ENCODE measurements at places on chromosomes 7 and 10.

DNA sequence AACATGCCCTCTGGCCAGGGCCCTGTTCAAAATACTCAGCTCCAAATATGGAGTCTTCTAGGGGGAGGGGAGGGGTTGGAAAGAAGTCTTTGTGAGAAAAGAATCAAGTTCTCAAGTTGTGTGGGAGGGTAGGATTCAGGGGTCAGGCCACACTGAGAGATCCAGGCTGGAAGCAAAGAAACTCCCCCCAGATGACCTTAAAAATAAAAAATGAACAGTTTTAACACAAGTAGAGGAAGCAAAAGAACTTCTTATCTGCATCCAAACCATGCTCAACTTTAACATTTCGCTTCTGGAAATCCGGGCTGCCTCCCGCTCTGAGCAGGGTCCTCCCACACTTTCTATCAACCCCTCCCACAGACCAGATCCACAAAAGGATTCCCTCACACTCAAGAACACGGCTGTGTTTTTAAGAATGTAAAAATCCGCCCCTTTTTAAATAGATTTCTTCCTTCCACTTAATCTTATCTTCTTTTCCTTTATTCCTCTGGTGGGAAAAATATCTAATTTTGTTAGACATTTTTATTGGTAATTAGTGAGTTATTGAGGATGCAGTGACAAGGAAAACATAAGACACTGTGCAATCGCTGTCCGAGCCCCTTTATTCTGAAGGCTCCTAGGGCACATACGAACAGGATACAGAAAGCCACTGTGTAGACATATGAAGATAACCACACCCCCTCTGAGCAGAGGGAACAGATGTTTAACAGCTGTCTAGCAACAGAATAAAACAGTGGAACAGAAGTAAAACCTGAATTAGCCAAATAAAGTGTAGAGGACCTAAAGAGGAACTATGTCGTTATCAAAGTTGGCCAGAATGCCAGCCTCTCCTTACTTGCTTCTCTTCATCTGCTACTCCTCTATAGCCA, 43.8 kb downstream of the CYTH3 start:
- no peak for DNase-seq

GRCh38 chr10:120503689-120504088, 46.7 kb downstream of the PLPP4 start:
- DNase-seq: no peak

GRCh38 chr7:37920849-37921805, 687 bp downstream of the EPDR1 start:
- peak; percentile 85 for DNase-seq

- DNase-seq: no peak
Observed at GRCh38 chr10:32618482-32618881, 172.5 kb downstream of the CCDC7 start.

GRCh38 chr7:140607441-140607989, 33.1 kb downstream of the DENND2A start:
- DNase-seq: peak; percentile 96

GRCh38 chr10:7789390-7789789, 1.4 kb downstream of the ATP5F1C start:
- DNase-seq: no peak

DNA sequence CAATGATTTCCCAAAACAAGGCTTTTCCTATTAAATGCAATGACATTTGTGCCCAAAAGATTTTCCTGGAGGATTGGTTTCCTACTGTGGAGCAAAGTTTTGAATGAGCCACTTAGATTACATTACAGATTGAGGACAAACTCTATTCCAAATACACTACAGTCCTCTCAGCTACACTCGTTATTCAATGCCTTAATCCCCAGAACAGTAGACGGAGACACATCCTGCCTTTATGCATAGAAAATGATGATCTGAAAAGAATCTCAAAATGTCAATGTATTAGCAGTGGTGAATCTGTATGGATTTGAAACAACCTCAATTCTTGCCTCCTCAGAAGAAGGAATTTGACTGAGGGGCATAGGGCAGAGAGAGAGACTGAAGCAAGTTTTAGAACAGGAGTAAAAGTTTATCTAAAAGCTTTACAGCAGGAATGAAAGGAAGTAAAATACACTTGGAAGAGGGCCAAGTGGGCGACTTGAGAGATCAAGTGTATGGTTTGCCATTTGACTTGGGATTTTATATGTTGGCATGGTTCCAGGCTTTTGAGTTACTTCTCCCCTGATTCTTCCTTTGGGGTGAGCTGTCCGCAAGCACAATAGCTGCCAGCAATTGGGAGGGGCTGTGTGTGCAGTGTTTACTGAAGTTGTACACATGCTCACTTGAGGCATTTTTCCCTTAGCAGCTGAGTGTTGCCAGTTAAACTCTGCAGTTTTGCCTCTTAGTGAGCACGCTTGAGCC, 891.9 kb upstream of the MBL2 start:
- DNase-seq: no peak

DNA sequence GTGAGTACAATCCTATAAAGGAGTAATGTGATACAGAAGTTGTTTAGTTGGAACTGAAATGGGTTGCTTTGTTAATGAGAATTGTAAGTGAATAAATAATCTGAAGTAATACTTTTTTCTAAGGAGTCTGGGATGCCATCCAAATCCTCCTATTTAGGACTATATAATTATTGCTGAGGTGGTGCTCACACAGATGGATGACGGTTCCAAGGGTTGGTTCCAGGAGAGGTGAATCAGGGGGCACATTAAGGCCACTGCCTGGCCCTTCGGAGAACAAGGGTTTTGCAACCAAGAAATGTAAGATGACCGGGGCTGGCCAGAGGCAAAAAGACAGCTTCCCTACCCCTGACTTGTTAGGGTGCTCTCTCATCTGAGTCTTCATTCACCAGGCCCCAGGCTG, 352.7 kb downstream of the PHTF2 start:
- DNase-seq: no peak

DNA sequence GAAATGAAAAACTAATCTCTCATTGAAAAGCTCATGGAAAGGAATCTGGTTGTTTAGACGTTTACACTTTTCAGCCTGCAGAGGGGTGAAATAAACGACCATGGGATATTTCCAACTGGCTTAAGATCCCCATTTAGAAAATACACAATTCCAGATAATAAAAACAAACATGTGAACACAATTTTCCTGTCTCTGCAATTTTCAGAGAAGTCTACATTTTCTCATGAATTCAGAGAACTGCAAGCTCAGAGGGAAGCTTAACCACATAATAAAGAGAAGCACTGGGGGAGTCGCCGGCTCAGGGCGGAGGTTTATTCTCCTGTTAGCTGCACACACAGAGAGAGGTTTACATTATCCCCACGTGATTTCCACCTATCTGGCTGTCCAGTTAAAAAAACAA, 215.2 kb downstream of the FANK1 start:
- no peak for DNase-seq

- no peak for DNase-seq
Observed at GRCh38 chr10:124723826-124724225, 20.4 kb downstream of the FAM53B start.

DNA sequence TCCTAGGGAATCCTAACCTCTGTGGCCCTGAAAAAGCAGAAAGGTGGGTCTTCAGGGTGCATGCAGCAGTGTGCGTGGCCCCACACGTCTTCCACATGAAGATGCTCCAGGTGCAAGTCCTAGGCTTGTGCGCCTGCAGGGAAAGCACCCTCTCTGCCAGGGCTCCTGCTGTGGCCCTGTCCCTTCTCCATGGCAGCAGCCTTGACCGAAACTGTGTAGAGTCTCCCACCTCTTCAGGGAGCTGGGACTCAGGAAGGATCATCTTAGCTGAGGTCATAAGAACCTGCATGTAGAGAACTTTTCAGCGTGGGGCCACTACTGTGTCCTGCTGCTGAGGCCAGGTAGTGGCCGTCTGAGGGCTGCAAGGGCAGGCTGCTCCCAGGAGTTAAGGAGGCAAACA, 6.3 kb upstream of the CSGALNACT2 start:
- no peak for DNase-seq

DNA sequence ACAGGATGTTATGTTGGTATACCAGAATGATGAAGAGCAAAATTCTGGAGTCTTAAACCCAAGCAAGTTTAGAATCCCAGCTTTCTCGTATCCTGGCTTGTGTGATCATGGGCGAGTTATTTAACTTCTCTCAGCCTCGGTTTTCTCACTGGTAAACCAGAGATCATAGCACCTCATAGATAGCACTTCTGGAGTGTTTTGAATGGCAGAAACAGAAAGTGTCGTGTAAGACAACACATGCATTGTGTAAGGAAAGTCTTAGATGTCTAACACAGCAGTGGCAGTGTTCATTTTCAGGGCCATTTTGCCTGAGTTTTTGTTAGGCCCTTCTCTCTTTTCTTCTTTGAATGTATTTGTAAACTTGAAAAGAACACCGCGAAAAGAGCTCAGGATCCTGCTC, 465.1 kb downstream of the AUTS2 start:
- DNase-seq: no peak

GRCh38 chr10:107434854-107435253, 270.3 kb upstream of the SORCS1 start:
- DNase-seq: no peak

- no peak for DNase-seq
Observed at GRCh38 chr7:158724658-158725505, 20.3 kb upstream of the NCAPG2 start.

DNA sequence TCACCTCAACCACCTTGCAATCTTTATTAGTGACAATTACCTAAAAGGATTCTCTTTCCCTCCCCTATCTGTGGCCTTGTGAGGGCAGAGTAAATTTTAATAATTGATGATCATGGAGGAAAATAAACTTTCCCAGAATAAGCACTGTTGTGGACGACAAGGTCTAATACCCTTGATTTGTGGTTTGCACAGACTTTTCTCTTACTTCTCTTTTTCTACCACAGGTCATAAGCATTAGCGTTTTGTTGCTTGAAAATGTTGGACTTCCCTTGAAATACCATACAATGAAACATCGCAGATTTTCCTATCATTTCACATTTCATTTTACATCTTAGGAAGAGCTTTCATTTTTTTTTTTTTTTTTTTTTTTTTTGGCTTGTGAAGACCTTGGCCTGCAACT, 188.1 kb upstream of the TMEM72 start:
- DNase-seq: no peak

DNA sequence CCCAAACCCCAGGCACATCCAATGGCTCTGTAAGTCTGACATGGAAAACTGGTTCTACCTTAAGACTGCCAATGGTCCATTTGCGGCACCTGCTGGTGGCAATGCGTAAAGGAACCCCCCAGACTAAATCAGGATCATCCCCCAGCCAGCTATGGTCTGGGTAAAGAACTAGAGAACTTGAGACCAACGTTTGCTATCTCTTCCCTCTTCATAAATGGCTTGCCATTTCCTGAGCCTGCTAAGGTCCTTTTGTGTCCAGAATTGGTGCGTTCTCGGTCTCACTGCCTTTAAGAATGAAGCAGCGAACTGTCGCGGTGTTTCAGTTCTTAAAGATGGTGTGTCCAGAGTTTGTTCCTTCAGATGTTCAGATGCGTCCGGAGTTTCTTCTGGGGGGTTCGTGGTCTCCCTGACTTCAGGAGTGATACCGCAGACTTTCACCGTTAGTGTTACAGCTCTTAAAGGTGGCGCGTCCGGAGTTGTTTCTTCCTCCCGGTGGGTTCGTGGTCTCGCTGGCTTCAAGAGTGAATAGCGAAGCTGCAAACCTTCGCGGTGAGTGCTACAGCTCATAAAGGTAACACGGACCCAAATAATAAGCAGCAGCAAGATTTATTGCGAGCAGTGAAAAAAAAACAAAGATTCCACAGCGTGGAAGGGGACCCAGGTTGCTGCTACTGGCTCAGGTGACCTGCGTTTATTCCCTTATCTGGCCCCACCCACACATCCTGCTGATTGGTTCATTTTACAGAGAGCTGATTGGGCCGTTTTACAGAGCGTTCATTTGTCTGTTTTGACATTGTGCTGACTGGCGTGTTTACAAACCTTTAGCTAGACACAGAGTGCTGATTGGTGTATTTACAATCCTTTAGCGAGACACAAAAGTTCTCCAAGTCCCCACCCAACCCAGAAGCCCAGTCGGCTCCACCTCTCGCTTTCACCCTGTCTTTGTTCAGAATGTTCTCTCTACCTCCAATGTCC, 95.4 kb downstream of the ELMO1 start:
- DNase-seq: no peak

DNA sequence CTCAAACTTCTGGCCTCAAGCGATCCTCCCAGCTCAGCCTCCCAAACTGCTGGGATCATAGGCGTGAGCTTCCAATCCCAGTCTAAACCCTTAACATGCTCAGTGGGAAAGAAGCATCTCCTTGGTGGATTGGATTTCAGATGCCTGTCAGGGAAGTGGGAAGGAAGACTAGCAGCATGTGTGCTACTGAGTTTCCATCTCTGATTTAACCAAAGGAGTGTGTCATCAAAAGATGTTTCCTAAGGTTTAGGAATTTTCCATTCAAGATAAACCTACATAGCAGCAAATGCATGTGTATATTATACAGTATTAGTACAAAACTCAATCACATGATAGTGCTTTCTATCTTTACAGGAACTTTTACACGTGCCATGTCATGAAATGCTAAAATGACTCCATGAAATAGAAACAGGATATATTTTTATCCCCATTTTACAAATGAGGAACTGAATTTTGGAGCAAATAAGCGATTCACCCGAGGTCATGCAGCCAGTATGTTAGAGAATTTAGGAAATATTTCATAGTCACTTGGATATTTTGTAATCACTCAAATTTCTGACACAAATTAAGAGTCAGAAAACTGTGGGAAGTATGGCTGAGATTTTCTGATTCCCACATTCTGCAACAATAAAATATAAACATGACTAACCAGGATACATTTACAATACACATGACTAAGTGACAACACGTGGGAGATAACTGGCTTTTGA, 11.4 kb upstream of the TMEM26 start:
- DNase-seq: no peak

DNA sequence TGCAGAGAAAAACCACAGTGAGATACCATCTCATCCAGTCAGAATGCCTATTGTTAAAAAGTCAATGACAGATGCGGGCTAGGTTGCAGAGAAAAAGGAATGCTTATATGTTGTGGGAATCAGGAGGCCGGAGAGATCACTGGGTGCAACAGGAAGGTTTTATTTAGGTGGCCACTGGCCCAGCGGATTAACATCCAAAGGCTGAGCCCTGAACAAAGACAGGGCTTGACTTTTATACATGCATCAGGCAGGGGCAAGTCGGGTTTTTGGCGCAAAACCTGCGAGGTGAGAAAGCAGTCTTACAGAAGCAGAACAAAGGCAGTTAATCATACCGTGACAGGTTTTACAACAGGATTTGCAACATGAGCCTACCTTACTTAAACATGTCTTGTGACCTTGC, 620 bp downstream of the ZNF117 start:
- DNase-seq: no peak

DNA sequence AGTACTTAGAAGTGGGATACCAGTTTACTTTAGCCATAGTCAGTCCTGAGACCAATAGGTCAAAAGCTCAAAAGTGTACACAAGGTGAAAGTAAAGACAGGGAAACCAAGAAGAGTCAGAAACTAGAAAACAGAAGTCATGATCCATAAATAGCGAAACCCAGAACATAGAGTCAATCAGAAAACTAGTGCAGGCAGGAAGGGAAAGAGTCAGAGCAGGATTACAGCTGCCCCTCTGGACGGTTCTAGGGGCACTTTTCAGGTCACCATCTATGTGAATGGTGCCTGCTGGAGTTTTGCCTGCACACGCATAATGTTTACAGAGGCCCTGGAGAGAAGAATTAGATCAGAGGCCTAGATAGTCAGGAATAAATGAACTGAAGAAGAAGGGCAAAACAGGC, 22.4 kb upstream of the DMTF1 start:
- DNase-seq: no peak

- DNase-seq: no peak
Observed at GRCh38 chr7:32059289-32060011, 10.8 kb downstream of the PDE1C start.
